ENCODE measurements at places on chromosomes 7 and 10. TPM values are rescaled to one million over a fixed set of nuclear protein-coding genes. Genes with fewer than 3 reads are reported as not detected.

MEIG1 gene
- 0.91 TPM for polyA plus RNA-seq

NUP205 gene
- 32.2 TPM for polyA plus RNA-seq

ATP6V0A4 gene
- polyA plus RNA-seq = not detected

DENND11 gene
- polyA plus RNA-seq = 7.7 TPM

GRCh38 chr10:63578501-63578900 lies 57.3 kb downstream of the REEP3 start:
- no peak for DNase-seq

DNA sequence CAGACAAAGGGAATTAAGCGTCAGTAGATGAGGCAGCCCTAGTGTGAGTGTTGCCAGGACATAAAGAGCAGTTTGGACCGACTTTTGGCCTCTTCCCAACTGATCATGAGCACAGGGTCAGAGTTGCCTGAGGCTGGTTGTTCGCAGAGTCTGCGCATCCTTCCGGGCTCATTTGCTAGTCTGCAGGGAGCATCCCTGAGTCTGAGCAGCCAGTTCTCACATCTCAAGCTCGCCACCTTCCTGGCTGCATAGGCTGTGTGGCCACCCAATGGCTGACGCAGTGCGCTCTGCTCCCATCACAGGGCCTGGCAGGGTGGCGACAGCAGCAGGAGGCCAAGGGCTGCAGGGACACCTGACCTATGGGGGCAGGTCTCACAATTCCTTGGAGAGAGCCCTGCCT lies 5.0 kb downstream of the GAD2 start:
- no peak for DNase-seq

- no peak for DNase-seq
These were observed 21.3 kb downstream of the KBTBD2 start for GRCh38 chr7:32870298-32870697.

DNA sequence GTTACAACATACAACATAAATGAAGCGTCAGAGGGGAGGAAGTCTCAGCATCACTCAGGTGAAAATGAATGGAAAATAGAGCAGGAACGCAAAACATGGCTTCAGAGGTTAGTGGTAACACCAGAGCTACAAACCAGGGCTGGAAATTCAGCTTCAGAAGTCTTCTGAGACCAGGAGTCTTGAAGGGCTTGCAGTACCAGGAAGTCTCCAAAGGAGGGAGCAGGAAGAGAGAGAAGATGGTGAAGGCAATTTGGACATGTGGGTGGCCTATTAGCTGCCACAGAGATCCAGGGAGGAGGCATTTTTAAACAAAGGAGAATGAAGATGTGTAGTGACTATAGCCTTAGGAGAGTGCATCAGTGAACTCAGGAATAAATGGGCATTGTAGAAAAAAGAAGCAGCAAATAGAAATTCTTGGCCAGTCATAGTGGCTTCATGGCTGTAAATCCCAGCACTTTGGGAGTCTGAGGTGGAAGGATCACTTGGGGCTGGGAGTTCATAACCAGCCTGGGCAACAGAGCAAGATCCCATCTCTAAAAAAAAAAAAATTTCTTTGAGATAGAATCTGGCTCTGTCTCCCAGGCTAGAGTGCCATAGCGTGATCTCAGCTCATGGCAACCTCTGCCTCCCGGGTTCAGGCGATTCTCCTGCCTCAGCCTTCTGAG lies 9.3 kb upstream of the TET1 start:
- no peak for DNase-seq

GRCh38 chr7:133746847-133747246 lies 380.3 kb upstream of the LRGUK start:
- DNase-seq = no peak

GRCh38 chr7:10181996-10182395 lies 791.7 kb upstream of the PHF14 start:
- no peak for DNase-seq

GRCh38 chr10:7014721-7015120 lies 396.1 kb downstream of the SFMBT2 start:
- no peak for DNase-seq

All from forelimb muscle (tissue), 1 donor.